ENCODE measurements at places on chromosomes 5 and 9. TPM values are rescaled to one million over a fixed set of nuclear protein-coding genes. Genes with fewer than 3 reads are reported as not detected.

DNA sequence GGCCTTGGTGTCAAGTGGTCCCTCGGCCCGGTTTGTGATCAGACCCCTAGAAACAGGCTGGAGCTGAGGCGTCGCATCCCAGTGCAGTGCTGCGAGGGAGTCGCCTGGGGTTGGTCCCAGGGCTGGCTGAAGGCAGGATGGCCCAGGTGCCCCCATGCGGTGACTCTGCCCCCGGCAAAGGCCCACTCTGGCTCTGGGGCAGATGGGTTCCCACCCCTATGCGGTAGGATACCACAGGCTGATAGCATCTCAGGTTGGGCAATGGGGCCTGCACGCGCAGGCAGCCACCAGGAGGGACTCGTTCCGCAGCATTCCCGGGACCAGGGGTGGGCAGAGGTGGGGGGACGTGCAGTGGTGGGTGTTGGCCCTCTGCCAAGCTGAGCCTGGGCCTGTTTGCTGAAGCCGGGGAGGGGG is 86.0 kb downstream of the RXRA start:
- peak; percentile 72 for DNase-seq

MCTP1 gene
- total RNA-seq, result 0.71 TPM

DNA sequence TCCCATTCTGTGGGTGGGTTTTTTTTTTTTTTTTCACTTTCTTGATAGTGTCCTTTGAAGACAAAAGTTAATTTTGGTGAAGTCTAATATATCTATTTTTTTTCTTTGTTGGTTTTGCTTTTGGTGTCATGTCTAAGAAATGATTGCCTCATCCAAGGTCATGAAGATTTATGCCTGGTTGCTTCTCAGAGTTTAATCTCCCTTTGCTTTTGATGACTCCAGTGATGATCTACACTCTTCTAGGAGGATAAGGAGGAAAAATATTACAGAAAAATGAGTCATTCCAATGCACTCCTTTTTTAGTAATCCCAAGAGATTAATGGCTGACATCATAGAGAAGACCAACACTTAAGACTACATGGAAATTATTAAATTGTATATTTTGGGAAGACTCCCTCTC is 79.7 kb upstream of the ICE1 start:
- no peak for DNase-seq

DNA sequence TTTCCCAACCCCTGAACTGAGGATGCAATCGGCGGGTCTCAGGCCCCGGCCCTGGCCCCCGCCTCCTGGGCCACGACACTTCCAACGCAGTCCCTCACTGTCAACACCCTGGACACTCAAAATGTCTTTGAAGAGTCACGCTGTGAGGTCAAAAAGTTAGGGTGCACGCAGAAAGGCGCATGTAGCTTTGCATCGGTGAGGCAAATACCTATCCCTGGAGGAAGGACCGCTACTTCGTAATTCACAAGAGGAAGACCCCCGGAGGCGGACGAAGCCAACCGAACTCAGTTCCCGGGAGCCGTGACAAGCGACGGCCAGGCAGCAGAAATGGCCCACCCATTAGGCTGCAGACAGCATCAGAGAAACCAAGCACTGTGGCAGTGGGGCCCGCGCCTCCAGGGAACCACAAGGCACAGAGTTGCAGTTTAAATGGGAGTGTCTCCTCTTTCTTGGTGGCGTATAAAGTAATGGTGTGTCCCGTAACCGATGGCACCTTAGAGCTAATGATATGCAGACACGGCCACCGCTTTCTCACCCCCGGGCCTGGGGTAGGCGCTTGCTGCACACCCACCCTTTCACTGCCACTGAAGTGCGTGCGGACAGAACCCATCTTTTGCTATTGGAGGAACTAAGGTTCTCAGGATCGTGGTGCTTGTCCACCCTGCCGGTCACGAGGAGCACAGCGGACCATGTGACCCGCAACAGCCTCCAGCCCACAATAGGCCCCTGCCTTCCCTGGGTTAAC is 9.0 kb downstream of the ADAMTS2 start:
- no peak for DNase-seq

CTXN3 gene
- not detected for total RNA-seq

- no peak for DNase-seq
These were observed 141.3 kb upstream of the NFIB start for GRCh38 chr9:14455243-14455642.

GRCh38 chr9:136197084-136197875 is 7.6 kb downstream of the LHX3 start:
- no peak for DNase-seq

DNA sequence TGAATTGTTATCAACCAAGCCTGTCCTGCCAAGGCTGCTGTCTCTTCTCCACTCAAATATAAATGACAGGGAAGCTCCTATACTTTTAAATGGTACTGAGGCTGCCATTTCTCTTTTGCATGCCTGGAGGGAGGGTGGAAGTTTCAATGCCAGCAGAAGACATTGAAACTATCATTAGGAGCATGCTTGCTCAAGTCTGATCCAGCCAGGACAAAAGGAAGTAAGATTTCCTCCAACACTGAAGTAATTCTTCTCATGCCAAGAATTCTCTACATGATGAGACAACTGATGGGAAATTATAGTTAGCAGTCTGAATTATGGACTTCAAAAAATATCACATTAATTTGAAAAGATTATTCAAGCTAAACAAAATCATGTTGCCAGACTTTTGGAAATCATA is 5.4 kb downstream of the SPINK6 start:
- no peak for DNase-seq

GRCh38 chr9:127340721-127341120 is 56.2 kb upstream of the SLC2A8 start:
- no peak for DNase-seq

DNA sequence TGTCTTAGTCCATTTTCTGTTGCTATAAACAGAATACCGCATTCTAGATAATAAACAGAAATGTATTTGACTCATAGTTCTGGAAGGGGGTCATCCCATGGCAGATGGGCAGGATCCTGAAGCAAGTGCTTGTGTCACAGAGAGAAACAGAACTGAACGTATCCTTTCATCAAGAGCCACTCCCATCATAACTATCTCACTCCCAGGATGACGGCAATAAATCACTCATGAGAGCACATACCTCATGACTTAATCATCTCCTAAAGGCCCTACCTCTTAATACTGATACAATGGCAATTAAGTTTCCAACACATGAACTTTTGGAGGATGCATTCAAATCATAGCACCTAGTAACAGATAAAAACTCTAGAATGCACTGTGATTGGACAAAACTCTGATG is 142.9 kb downstream of the CAMK4 start:
- no peak for DNase-seq

- no peak for DNase-seq
These were observed 322.7 kb downstream of the MSX2 start for GRCh38 chr5:175047048-175047447.

NDUFS4 gene
- 79.4 TPM for total RNA-seq

FOXD4L6 gene
- total RNA-seq, result not detected

- no peak for DNase-seq
These were observed 37.5 kb upstream of the PTGS1 start for GRCh38 chr9:122333169-122333808.

SOX30 gene
- 0.48 TPM for total RNA-seq

GRCh38 chr5:80761966-80762365 is 107.2 kb upstream of the DHFR start:
- no peak for DNase-seq

- DNase-seq, result no peak
These were observed 219.8 kb downstream of the AOPEP start for GRCh38 chr9:94946256-94946655.

ANKRD31 gene
- total RNA-seq, result 0.29 TPM

DNA sequence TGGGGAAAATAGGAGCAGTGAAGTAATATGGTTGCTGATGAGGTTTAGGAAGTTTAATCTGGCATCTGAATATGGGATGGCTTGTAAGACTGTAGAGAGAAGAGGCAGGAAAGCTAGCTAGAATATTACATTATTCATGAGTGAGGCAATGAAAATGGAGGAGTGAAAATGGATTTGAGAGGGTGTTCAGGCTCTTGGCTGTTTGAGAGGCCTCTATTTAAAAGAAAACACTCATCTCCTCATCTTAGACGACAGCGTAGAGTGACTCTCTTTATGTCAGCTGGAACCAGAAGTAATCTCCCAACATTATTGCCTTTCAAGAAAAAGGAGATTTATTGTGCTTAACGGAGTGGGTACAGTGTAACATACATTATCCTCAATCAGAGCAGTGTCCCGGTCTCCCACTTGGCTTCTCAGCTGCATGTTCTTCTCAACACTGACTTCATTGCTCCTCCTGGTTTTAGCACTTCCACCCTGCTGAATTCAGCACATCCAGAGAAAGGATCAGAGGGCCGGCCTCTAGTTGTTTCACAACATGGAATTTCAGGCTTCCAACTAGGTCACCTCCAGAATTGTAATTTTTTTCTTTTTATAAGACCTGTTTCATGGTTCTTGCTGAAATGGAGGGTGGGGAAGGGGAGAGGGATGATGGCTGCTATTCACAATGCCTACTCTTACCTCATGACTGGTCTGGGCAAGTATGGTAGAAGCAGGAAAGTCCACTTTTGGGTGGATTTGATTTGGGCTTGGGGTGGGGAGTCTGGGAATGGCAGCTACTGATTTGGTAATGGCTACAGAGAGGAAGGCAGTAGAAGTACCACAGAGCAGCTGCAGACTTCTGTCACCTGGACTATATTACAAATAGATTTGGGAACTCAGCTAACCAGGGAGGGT is 52.9 kb upstream of the KIAA1958 start:
- DNase-seq, result no peak

- peak; percentile 79 for DNase-seq
These were observed 122.8 kb downstream of the TMEM161B start for GRCh38 chr5:88145611-88146467.

DNA sequence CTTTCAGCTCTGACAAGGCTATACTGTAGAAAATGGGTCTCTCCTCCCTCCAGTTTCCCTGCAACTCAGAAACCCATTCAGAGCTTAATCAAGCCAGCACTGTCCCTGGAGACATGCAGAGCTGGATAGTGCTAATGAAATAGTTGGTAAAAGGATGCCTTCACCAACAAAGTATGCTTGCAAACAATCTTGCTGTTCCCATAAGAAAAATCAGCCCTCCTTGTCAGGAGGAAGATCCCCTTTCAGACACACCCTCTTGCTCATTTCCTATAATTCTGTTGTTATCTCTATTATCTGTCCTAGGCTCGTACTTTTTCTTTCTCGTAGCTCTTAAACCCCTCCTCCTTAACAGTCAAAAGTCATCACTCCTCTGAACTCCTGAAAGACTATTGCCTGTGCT is 9.9 kb upstream of the OSMR start:
- no peak for DNase-seq

DNA sequence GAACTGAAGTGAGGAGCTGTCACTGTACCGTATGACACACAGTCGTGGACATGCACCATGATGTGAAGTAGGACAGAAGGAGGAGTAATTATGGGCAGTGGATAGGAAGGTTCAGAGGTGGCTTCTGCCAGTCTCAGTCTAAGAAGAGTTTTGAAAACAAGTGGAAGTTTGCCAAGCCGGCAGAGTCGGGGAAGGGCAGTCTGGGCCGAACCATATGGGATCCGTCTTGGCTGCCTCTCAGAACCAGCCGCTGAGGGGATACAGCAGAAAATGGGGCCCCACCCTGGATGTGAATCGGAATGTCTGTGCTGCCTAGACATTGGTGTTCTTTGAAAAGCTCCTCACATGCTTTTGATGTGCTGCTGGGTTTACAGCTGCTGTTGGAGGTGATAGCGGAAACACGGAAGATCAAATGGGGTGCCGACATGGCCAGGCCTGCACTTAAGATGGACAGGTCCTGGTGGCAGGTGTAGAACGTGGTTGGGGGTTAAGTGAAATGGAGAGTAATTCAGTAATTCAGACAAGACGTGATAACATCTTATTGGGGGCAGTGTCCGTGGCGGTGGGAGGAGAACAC is 11.2 kb downstream of the SNX18 start:
- no peak for DNase-seq

DNA sequence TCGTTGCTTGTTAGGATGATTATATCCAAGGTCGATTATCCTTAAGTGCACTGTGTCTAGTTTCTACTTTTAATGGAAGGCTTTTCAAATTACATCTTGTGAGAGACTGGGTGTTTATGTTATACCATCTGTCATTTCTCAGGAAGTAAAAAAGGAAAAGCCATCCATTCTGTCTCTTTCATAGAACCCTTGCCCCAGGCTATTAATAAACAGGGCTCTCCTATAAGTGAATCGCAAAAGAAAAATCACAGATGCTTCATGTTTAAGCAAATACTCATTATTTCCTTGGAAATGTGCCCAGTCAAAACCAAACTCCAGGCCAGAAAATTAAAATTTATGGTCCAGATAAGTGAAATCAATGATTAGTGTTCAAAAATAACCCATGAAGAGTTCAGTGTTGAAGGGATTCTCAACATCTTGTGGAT is 58.1 kb downstream of the STARD4 start:
- DNase-seq, result no peak

DNA sequence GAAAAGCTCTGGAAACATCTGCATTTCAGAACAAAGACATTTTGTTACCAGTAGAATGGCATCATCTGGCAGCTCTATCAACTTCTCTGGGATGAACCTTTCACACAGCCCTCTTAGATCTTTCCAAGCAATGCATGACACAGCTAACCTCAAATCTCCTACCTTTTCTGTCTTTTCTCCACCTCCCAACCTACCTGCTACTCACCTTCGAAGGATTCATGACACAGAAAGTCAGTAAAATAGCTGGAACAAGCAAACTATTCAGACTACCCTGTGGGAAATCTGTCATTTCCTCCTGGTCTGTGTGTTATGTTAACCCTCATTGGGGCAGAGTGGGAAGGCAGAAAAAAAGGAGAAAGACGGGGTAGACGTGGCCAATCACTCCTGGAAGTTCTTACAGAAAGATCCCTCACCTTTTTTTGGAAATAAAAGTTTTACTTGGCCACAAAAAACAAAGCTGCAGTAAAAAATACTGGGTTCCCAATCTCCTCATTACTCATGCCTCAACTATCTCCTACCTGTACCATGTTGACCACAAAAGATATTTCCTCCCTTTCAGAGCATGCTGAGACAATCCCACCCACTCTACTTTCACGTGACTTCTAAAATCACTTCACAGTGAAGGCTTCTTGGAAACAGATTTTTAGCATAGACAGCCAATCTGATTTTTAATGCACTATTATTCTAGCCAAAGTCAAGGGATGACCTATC is 362.1 kb upstream of the RFX3 start:
- DNase-seq, result no peak
